ENCODE measurements at places on chromosomes 6 and 20.
A peak's percentile ranks its signal among the peaks of the same experiment; 100 is the strongest.

DNA sequence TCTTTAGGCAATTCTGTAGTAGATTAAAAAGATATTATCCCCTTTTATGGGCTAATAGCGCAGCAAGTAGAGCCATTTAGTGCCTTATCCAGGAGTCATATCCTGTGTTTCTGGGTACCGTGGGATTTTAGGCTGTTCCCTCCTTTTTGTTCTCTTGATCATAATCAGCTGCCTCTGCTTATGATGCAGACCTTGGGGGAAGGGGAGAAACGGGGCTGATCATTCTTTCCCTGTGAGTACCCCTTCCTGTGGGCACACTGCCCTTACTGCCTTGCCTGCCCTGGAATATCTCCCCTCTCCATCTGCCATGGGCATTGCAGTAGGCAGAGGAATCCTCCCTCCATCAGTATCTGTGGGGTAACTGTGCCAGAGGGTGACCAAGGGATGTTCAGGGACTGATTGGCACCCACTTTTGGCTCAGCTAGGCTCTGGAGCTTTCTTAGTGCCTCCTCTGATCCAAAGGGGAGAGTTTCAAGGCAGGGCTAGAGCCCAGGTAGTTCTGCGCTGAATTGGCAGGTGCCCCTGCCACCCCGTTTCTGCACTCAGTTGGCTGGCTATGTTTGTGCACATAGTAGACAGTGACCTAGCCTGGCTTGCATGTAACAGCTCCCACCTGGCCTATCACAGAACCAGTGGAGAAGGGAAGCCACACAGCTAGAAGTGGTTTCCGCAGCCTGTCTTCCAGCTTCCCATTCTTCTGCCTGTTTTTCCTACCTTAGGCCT, 103.3 kb downstream of the FIG4 start:
- peak; percentile 72 for DNase-seq

DNA sequence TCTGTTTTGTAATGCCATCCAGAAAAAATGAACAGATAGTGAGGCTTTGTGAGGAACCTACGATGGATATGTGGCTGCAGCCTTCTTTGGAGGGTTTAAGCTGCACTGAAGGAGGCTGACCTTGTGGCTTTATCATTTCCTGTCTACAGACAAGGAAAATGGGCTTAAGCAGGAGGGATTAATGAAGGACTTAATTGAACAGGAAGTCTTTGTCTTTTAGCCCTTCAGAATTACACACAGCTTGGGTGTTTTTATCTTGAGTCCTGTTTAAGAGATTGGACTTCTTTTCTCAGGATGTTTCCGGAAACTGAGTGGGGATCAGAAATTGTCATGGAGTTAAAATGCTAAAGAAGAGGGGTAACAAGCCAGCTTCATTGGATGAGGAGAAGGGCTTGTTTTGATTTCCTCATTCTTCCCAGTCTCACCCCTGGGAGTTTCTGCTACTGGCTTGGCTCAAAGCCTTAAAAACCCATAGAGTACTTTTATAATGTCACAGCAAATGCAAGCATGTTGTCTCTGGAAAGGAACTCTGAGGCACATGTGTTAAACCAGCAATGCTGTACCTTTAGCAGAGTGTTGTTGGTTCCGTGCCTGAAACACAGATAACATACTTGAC, 193.6 kb downstream of the JARID2 start:
- DNase-seq, result no peak

DNA sequence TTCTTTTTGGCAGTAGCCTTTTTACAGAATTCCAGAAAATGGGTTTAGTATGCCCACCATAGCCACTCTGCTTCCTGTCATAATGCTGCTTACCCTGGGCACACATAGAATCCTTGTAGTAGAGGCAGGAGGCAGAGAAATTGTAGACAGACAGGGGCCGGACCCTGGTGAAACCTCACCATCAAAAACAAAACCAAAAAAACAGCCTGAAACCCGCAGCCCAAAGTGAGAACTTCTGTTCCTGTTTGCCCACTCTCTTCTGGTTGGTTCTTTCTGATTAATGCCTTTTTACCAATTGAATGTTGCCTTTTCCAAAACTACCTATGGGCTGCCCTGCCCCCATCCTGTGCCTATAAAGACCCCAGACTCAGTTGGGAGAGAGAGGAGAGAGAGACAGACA, 188.2 kb downstream of the CDKAL1 start:
- DNase-seq, result no peak

- no peak for DNase-seq
Measured at GRCh38 chr20:13461849-13462458, 176.8 kb downstream of the TASP1 start.

DNA sequence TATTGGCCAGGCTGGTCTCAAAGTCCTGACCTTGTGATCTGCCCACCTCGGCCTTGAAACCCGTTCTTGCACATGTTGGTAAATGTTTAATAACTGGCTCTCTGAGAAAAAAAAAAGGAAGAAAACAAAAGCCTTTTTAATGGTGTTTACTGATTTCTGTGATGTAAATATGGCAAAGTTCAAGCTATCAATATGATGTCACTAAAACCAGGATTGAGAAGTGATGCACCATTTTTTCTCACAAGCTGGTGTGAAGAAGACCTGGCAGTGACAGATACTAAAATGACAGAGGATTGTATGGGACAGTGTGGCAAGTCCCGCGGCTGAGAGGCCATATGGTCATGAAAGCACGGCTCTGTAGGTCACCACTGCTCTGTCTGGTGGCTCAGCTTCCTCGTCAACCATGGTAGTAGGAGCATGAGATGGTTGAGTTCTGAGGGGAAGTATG, 196.3 kb upstream of the SUPT3H start:
- no peak for DNase-seq

- DNase-seq, result no peak
Measured at GRCh38 chr6:28618898-28619555, 93.3 kb downstream of the GPX5 start.

DNA sequence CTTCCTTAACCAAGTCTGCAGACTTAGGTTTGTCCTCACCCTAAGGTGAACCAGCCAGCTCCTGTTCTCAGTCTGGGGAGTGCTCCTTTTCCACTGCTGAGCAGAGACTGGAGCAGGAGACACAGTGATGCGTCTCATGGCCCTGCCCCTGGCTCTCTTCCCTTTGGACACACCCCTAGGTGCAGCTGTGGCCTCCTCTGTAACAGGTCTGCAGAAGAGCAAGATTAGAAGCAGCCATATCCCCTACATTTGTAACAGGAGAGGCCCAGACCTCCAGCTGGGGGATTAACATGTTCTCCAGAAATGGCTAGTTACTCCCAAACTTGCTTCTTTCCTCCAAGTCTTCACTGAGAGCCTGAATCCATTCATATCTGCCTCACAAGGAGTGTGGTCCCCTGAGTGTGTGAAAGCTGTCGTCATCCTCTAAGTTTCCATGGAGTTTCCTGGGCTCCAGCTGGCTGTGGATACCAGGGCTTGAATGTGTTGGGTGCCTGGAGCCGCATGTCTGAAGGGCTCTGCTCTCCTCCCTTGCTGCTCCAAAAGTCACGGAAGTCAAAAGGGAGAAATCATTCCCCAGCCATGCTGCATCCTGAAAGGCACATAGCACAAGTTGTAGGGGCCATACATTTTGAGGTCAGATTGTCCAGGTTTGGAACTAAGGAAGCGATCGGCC, 57.7 kb downstream of the PPP1R14C start:
- DNase-seq, result no peak

DNA sequence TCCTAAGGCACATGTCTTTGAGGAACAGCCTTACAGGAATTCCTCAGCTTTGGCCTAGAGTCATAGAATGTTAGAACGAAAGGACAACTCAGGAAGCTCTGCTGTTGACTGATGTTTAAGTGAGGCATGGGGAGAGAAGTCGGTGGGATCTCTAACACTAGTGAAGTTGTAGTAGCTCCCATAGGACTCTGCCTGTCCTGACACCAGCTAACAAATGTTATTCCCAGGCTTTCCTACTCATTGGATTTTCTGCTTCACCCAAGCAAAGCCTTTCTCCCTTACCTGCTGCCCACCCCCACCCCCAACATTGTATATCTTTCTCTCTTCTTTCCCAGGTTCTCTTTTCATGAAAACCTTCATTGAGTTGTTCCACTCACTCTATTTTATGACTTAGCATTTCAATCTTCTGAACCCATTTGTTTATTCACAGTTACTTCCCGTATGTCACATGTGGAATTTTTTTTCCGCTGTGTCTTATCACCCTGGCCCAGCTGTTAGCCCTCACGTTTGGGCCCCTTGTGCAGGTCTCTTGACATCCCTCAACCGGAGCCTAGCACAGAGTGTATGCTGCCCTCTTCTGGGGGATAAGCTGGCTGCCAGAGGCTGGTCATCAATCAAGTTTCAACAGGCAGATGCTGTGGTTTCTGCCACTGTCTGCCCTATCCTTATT, 39.2 kb upstream of the RNF8 start:
- DNase-seq, result peak; percentile 31

GRCh38 chr6:136079701-136080565, 170.2 kb downstream of the MTFR2 start:
- no peak for DNase-seq

DNA sequence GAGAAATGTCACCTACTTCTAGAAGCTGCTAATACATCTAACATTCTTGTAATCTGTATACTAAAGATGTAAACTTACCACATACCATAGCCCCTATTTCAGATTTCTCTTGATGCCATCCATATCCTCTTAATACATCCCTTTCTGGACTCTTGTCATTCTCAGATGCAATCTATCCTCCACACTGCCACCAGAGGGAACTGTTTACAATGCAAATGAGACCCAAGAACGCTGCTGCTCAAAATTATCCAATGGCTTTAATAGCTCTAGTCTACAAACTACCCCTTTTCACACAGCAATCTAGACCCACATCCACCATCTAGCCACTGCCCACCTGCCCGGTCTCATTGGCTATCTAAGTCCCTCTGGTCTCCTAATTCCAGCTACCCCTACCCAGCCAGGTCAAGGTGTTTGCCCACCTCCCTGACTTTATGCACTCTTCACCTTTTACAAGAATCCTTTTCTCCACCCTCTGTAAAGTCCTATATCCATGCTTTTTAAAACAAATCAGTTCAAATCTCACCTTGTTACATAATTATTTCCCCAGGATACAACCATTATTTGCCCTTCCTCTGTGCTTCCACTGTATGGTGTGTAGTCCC, 14.8 kb downstream of the FAXC start:
- DNase-seq, result peak; percentile 5

DNA sequence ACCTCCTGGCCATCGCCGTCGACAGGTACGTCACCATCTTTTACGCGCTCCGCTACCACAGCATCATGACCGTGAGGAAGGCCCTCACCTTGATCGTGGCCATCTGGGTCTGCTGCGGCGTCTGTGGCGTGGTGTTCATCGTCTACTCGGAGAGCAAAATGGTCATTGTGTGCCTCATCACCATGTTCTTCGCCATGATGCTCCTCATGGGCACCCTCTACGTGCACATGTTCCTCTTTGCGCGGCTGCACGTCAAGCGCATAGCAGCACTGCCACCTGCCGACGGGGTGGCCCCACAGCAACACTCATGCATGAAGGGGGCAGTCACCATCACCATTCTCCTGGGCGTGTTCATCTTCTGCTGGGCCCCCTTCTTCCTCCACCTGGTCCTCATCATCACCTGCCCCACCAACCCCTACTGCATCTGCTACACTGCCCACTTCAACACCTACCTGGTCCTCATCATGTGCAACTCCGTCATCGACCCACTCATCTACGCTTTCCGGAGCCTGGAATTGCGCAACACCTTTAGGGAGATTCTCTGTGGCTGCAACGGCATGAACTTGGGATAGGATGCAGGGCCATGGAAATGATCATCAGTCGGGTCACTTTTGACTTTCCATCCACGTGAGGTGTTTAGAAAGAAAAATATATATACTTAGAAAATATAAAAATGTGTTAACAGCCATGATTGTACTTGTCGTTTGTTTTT, 868 bp downstream of the MC3R start:
- peak; percentile 3 for DNase-seq

- DNase-seq, result no peak
Measured at GRCh38 chr20:63697357-63697867, 960 bp downstream of the TNFRSF6B start.

- DNase-seq, result no peak
Measured at GRCh38 chr20:2707353-2708072, 14.9 kb downstream of the EBF4 start.

DNA sequence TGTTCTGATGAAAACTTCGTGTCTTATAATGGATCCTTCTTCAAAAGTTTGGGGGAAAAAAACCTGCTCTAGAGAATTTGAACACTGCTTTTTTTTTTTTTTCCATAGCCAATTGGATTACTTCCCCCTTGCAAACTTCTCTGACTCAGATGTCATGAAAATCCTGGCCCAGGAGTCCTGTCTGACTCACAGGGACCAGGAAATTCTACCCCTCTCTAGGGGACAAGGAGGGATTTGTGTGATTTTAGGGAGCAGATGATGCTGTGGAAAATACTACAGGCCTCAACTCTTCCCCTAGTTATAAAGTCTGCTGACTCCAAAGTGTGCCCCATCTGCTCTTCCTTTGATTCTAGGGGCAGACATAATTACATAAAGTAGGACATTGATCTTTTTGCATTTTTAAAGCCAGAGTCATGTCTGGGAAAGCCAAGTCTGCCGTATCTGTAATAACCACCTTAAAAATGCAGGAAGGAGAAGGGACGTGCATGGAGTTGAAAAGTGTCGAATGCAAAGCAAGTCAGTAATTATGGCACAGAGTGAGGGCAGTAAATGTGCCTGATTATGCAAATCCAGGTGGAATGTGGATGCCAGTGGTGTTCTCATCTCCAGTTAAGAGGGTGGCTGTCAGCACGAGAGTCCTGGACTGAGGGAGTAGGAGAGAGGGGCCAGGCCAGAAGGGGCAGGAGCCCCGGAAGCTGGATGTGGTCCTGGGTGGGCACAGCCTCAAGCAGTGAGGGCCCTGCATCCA, 144.3 kb upstream of the SULF2 start:
- DNase-seq, result no peak

DNA sequence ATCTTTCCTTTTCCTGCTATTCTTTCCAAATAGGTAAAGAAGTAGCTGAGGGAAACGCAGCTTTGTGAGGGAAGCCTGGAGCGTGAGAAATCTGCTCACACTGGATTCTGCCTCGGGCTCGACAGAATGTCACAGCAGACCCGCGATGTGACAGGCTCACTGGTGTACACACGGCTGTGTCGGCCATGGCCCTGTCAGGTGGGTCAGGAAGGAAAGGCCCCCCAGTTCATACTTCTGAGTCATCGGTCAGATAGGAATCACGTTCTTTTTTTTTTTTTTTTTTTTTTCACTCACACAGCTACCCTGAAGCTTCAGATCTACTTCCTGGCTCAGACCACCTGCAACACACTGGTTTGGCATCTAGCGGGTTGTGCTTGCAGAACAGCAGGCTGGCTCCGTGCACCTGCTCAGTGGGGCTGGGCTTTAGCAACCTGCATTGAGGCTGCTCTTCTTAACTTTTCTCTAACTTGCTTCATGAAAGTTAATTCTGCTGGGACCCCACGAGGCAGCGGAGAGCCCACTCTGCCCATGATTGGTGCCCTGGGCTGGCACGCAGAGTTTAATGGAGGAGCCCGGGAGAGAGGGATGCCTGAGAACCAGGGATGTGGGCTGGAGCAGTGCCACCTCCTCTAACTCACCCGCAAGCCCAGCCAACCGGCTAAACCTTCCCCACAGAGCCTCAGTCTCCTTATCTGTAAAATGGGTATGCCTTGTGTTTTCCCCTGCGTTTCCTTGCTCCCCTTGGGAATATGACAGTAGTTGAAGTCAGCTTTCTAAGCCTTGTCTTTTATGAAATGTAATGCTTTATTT, 61.5 kb upstream of the FNDC1 start:
- no peak for DNase-seq

Measured in NCI-H2081 (cell line).